Activated CD4-positive, alpha-beta T cell treated with anti-CD3 and anti-CD28 coated beads, Interleukin-2, Interleukin-4, amounts not matched to agents 100 ng/mL and 50 ng/mL, durations not matched to agents 16 hours and 8 hours (primary cell): ENCODE measurements at places on chromosomes 11 and 22.

DNA sequence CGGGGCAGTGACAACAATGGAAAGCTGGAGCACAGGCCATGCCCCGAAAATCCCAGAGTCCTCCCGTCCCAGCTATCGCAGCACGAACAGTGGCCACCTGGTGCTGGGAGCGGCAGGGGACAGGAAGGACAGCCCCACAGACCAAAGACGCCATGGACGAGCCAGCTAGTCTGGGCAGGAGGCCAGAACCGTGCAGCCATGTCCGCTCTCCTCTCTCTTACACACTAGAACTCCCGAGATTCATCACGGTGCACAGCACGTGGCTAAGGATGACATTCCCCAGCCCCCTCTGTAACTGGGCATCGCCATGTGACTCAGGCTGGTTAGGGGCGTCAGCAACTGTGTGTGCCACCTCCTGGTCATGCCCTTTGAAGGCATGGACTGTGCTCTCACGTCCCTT lies 4.6 kb downstream of the CDPF1 start:
- no peak for DNase-seq

- DNase-seq: no peak
These were observed 2.4 kb upstream of the LGALS1 start for GRCh38 chr22:37672920-37673455.

DNA sequence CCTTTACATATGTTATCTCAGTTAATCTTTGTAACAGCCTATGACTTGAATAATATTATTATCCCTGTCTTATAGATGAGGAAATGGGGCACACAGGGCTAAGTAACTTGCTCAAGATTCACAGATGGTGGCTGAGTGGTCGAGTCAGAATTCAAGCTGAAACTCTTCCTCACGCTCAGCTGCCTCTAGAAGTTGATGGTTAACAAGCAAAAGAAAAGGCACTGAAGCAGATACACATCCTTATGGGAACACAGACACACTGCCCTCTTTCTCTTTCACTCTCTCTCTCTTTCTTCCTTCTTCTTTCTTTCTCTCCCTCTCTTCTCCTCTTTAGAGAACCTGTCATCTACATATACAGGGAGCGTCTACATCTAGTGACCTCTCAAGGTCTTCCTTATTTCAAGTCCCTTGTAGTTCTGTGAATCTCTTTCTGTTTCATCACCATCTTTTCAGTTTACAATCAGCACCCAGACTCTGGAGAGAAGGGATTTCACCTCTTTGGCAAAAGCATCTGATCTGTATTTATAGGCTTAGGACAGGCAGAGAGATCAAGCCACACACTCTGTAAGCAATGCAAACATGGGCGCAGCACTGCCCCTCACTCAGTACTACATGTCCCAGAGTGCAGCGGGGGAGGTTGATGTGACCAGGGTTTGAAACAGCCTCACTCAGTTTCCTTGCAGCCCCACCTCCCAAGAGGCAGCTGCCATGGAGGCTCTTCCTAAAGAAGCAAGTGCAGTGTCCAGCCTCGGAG lies 75.7 kb downstream of the GRAMD1B start:
- DNase-seq: no peak

- peak; percentile 28 for DNase-seq
These were observed 18.4 kb downstream of the MS4A6E start for GRCh38 chr11:60345489-60345888.

GRCh38 chr22:43474161-43475101 lies 62.6 kb downstream of the MPPED1 start:
- DNase-seq: no peak

DNA sequence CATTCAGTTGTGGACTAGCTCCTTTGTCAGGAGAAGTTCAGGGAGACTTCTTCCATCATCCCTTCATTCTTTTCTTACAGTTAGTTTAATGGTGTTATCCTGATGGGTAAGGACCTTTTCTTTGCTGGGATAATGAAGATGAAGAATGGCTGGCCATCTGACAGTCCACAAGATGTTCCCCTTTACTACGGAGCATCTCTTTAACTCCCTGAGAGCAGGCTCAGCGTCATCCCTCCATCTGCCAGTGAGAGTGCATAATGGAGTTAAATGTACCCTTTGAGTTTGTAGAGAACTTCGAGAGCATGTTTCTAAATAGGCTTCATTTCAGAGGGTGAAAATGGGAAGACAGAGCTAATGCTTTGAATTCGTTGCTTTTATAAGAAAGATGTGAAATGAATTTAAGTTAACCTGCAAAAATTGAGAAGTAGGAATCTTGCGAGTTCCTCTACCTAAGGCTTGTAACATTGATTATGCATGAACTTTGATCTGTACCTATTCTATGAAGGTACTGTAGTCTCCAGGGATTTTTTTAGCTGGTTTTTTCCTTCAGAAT lies 1.7 kb downstream of the EP300 start:
- peak; percentile 31 for DNase-seq

DNA sequence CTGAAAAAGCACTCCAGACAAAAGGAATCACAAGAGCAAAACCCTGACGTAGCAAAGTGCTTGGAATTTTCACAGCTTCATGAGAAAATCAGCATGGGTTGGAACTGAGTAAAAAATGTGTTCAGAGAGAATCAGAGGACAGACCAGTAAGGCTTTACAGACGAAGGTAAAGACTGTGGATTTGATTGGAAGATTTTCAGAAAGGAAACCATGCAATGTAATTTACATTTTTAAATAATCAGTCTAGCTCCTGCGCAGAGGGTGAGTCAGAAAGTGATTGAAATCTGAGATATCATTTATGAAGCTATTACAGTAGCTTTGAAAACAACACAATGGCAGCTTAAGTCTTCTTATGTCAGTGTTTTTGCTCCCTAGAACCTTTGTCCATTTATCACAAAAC lies 1122.3 kb downstream of the LRRC4C start:
- DNase-seq: no peak
